HCEC 1CT (cell line): ENCODE measurements at places on chromosomes 6 and 20.
A peak's percentile ranks its signal among the peaks of the same experiment; 100 is the strongest.

- no peak for DNase-seq
These were observed 28.1 kb downstream of the PKIG start for GRCh38 chr20:44610313-44610962.

- no peak for DNase-seq
These were observed 163.0 kb downstream of the SLC24A3 start for GRCh38 chr20:19375395-19375794.

- no peak for DNase-seq
These were observed 63.8 kb downstream of the HECA start for GRCh38 chr6:139198529-139199288.

GRCh38 chr6:31877651-31878161 lies 1.1 kb downstream of the SLC44A4 start:
- no peak for DNase-seq

DNA sequence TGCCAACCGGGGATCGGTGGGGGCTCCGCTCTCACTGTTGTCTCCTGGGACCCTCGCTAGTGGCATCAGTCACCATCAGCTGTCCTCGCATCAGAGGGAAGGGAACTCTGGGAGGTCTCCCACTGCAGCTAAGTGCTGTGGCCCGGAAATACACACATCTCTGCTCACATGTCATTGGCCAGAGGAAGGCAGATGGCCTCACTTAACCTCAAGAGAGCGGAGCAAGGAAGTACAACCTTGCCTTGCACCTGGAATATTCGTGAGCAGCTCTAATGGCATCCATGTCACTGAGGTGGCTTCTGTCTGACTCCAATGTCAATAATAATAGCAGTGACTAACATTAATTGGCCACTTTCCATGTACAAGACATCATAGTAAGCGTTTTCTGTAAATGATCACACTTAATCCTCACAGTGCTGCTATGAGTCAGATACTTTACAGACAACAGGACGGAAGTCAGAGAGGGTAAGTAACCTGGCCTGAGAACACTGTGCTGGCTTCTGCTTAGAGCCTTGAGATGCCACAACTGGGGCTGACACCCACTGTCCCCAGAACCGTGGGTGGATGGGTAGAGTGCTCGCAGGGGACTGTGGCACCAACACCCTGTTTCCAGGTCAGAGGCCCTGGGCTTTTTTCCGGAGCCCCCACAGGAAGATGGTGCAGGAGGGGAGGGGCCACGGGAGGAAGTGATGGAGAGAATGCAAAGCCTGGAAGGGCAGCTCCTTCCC lies 6.0 kb downstream of the LHFPL5 start:
- DNase-seq = peak; percentile 81

DNA sequence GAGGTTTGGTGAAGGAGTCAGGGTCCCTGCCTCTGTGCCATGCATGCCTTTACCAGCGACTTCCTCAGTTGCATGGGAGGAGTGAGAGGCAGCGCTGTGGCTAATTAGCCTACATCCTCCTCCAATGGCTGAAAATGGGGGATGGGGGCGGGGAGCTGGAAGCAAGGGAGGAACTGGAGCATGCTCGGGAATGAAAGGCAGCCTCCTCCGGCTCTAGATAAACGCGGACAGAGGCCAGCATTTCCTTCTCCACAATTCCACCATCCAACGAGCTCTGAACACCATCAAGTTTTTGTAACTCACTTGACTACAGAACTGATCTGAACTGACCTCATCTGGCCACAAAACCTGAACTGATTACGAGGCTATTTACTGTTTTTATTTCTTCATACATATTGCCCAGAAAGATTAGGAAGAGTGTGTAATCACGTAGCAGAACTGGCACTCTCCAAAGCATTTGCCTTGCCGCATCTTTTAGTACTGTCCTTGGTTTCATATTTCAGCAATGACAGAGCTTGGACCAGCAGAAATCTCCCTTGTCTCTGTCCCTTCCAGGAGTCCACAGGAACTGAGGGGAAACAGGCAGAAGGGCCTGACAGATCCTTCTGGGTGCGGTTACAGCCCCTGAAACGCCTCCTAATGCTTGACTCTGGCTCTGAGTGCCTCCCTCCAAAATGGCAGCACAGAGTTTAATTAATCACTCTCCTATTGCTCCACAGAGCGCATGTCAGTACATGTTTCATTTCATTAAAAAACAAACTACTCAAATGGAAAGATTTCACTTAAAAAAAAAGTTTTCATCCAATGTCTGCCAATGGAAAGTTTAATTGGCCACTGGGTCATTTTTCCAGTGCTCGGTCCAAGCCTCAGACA lies 58.2 kb upstream of the TRAF3IP2 start:
- DNase-seq = peak; percentile 47

- no peak for DNase-seq
These were observed 324.3 kb downstream of the QKI start for GRCh38 chr6:163738725-163739407.

DNA sequence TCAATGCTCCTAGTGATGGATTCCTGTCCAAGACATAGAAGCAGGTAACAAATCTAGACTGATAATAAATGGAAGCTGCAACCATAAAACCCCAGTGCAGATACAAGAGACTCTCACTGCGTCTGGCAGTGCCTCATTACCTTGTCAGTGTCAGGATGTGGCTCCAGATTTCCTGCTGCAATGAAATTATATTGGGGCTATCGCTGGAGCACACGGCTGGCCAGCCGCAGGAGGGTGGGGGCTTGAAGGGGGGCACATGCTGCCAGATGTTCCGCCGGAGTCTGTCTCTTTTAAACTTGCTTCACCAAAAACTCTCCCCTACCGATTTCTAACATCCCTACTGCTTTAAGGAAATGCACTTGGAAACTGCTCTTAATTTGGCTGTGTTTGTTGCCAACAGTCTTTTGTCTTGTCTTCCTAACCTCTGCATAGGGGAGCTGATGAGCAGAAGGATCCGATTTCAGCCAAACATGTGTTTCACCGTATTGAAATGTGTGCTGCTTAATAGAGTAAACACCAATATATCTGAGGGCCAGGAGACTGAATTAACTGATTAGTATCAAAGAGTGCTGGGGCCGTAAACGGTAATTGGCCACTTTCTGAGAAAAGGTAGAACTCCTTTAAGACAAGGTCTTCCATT lies 102.2 kb upstream of the EXOC2 start:
- DNase-seq = no peak
